Stomach (tissue), 19 donors: ENCODE measurements at places on chromosomes 6 and 20. TPM values are rescaled to one million over a fixed set of nuclear protein-coding genes. Genes with fewer than 3 reads are reported as not detected.

GRCh38 chr6:85685713-85686112, 43.0 kb upstream of the SYNCRIP start:
- no peak overlapping the region for H3K4me3 ChIP-seq
- H3K27ac ChIP-seq, result no peak overlapping the region
- H3K36me3 ChIP-seq, result no peaks in the 10 kb centered on the region
- no peaks in the 10 kb centered on the region for H3K27me3 ChIP-seq

GRCh38 chr6:89346433-89346832, 6.1 kb downstream of the UBE2J1 start:
- DNase-seq, result no peak
- peaks cover 12% of the 10 kb centered on the region for H3K36me3 ChIP-seq
- H3K27ac ChIP-seq, result no peak overlapping the region
- H3K4me1 ChIP-seq, result peaks cover 42% of the 10 kb centered on the region
- H3K27me3 ChIP-seq, result no peaks in the 10 kb centered on the region

- DNase-seq, result no peak
- H3K27ac ChIP-seq, result no peak overlapping the region
- H3K4me3 ChIP-seq, result no peak overlapping the region
- H3K4me1 ChIP-seq, result no peaks in the 10 kb centered on the region
- no peaks in the 10 kb centered on the region for H3K27me3 ChIP-seq
Observed at GRCh38 chr20:15239542-15240206, 902.3 kb upstream of the FLRT3 start.

- no peaks in the 10 kb centered on the region for H3K36me3 ChIP-seq
- DNase-seq, result no peak
- H3K27me3 ChIP-seq, result no peaks in the 10 kb centered on the region
Observed at GRCh38 chr6:45433533-45434380, 56.0 kb upstream of the SUPT3H start.

DNA sequence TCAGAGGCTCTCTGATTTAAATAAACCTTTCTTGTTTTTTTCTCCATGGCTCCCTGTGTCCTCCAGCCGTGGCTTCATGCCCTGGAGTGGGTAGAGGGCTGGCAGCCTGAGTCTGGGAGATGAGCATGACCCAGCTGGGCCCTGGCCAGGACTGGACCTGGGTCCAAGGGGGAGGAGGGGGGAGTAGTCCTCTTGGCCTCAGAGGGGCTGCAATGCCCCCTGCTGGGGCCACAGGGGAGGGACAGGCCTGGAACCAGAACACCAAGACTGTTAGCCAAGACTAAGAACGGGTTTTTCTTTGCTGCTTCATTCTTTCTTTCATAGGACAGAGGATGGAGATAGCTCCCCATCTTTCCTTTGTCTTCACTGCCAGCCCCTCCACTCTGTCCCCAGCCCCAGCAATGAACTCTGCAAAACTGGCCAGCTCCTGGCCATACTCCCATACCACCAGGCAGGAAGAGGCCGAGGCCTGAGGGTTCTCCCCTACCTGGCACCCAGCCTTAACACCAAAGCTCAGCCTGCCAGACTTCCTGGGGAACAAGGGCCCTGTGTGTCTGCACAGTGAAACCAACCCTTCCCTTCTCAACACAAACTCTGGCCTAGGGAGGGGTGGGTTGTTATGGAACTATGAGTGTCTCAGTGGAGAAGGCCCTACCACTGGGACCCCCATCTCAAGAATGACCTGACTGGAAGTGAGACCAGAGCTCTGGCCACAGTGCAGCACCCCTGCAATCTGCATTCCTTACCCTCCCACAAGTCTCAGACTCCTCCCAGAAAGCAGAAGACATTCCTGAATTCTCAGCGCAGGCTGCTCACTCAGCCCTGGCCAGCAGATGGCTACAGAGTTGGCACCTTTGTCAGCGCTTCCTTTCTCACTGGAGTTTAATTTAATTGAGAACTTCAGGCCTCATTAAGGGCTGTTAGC, 11.0 kb downstream of the SLC29A1 start:
- peaks cover 89% of the 10 kb centered on the region for H3K4me1 ChIP-seq
- H3K27ac ChIP-seq, result peak overlapping the region; percentile 98
- no peaks in the 10 kb centered on the region for H3K27me3 ChIP-seq
- H3K4me3 ChIP-seq, result no peak overlapping the region

DNA sequence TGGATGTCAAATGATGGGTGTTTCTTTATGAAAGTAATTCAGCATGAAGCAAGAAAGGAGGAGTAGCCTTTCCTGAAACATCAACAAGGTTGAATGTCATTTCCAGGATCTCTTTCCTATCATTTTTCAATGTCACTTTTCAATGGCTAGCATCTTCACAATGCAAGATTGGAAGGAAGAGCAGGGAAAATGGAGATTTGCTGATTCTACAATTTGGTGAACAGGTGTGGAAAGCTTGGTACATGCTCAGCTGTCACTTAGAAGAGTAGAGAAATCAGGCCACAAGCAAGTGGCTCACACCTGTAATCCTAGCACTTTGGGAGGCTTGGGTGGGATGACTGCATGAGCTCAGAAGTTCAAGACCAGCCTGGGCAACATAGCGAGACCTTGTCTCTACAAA, 112.7 kb upstream of the FERMT1 start:
- DNase-seq, result no peak
- no peak overlapping the region for H3K4me3 ChIP-seq
- H3K4me1 ChIP-seq, result no peaks in the 10 kb centered on the region
- no peak overlapping the region for H3K27ac ChIP-seq
- H3K36me3 ChIP-seq, result no peaks in the 10 kb centered on the region
- no peaks in the 10 kb centered on the region for H3K27me3 ChIP-seq

- H3K4me3 ChIP-seq, result no peak overlapping the region
- no peak overlapping the region for H3K27ac ChIP-seq
- no peak for DNase-seq
- H3K36me3 ChIP-seq, result no peaks in the 10 kb centered on the region
- H3K27me3 ChIP-seq, result no peaks in the 10 kb centered on the region
- H3K4me1 ChIP-seq, result peaks cover 15% of the 10 kb centered on the region
Observed at GRCh38 chr6:38404900-38405556, 234.7 kb downstream of the BTBD9 start.

DNA sequence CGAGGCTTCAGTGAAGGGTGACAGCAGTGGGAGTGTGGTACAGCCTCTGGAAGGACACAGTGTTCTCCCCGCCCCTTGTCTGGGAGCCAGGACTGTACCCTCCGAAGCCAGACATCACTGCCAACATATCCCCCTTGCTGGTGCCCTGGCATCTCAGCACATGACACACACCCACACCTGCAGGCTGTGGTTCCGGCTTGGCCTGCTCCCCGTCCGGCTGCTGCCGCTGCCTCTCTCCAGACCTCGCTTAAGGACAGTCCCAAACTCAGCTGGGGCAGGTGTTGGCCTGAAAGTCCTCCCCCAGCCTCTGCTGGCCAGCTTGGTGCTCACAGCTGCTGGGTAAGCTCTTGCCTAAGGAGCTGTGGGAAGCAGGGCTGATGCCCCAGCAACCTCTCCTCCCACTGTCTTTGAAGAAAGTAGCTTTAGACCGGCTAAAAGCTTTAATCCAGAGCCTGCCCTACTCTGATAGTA, 7.0 kb downstream of the EMILIN3 start:
- no peak overlapping the region for H3K27ac ChIP-seq
- H3K4me1 ChIP-seq, result no peaks in the 10 kb centered on the region
- H3K36me3 ChIP-seq, result no peaks in the 10 kb centered on the region
- no peak overlapping the region for H3K4me3 ChIP-seq

ERVFRD-1 gene
- total RNA-seq, result not detected

SAMD3 gene
- total RNA-seq, result 0.87 TPM

CPXM1 gene
- total RNA-seq, result not detected
